AG04450 (cell line): ENCODE measurements at places on chromosomes 16 and 17. TPM values are rescaled to one million over a fixed set of nuclear protein-coding genes. Genes with fewer than 3 reads are reported as not detected.
A peak's percentile ranks its signal among the peaks of the same experiment; 100 is the strongest.

SNAI3 gene
- 0.04 and 0.06 TPM in 2 replicates for polyA plus RNA-seq

OR1F1 gene
- 0.20 and 0.29 TPM in 2 replicates for polyA plus RNA-seq

RAB34 gene
- polyA plus RNA-seq = 389 and 428 TPM in 2 replicates

PMP22 gene
- polyA plus RNA-seq = 204 and 225 TPM in 2 replicates

NFE2L1 gene
- 237 and 251 TPM in 2 replicates for polyA plus RNA-seq

GAST gene
- polyA plus RNA-seq = not detected in 2 replicates

GRCh38 chr16:8751481-8752311, 45.7 kb downstream of the TMEM186 start:
- DNase-seq = peak; percentile 51

DNA sequence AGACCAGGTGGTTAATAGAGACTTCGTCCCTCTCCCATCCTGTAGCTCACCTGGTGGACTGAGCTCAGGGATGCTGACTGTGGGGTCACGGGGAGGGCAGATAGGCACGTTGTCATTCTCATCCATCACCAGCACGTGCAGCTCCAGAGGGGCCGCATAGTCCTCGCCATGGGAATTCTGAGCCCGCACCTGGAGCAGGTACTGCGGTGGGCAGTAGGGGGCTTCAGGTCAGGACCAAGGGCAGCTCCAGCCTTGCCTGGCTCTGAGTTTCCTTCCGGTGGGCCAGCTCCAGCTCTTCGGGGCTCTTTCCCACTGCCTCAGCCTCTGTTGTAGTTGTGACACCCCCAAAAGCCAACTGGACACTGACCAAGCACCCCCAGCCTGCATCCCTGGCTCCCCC, 5.6 kb downstream of the CDH16 start:
- no peak for DNase-seq

DNA sequence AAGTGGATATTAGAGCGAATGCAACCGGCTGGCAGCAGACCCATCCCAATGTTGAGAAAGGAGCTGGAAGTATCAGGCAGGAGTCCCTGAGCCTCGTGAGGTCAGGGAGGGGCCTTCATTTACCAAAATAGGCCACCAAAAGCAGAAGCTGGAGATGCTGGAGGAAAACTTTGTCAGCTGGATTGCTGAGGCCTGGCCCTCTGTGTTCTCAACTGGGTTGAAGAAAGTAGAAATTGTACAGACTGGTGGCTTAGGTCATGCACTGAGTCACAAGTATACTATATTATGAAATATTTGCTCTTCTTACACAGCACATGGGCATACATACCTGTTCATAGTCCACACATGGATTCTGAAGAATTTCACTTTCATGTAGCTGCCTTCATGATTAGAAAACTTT, 23.2 kb upstream of the TEKT3 start:
- no peak for DNase-seq

GRCh38 chr17:71905376-71906031, 215.3 kb upstream of the SOX9 start:
- no peak for DNase-seq

DNA sequence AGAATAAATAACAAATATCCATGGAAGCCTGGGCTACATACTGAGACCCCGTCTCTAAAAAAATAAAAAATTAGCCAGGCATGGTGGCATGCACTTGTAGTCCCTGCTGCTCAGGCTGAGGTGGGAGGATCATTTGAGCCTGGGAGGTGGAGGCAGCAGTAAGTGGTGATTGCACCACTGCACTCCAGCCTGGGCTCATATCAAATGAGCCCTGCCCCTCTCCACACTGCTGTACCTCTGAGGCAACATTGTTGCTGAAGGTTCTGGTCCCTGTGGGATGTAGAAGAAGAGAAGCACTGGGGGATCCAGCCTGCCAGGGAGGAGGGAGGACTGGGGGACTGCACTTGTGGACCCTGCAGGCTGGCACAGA, 11.4 kb upstream of the ARHGAP23 start:
- no peak for DNase-seq

DNA sequence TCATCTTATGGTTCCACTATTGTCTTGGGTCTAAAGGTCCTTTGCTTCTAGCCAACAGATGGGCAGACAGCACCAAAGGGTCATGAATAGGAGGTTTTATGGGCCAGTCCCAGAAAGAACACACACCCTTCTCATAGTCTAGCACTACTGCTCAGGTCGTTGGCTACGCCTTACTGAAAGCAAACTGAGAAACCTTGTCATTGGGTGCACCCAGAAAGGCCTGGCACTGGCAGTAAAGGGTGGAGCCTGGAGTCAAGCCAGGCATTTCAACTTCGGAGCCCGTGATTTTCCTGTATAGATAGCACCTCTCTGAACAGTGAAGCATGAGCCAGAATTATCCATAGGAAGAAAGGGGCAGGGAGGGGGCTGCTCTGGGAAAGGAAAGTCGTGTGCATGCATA, 74.9 kb downstream of the VAT1L start:
- DNase-seq = no peak

GRCh38 chr17:74547264-74547663, 1.3 kb upstream of the CD300C start:
- no peak for DNase-seq

DNA sequence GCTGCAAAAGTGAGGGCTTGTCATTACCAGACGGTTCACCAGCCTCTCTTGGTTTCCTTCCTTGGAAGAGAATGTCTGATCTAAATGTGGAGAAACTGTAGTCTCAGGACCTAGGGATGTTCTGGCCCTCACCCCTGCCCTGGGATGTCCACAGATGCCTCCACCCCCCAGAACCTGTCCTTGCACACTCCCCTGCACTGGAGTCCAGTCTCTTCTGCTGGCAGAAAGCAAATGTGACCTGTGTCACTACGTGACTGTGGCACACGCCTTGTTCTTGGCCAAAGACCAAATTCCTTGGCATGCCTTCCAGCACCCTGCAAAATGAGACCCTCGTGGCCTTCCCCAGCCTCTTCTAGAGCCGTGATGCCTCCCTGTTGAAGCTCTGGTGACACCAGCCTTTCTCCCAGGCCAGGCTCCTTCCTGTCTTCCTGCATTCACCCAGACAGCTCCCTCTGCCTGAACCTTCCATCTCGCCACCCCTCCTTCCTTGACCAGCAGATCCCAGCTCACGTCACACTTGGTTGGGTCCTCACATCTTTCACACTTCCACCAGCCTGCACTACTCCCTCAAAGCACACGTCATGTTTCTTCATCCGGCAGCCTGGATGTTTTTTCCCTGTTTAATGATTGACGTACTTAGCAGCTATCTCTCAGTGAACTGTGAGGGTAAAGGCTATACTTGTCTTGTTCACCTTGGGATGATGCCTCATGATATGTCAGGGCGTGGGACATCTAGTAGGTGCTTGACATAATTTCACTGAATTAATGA, 4.3 kb downstream of the ZNF768 start:
- no peak for DNase-seq

DNA sequence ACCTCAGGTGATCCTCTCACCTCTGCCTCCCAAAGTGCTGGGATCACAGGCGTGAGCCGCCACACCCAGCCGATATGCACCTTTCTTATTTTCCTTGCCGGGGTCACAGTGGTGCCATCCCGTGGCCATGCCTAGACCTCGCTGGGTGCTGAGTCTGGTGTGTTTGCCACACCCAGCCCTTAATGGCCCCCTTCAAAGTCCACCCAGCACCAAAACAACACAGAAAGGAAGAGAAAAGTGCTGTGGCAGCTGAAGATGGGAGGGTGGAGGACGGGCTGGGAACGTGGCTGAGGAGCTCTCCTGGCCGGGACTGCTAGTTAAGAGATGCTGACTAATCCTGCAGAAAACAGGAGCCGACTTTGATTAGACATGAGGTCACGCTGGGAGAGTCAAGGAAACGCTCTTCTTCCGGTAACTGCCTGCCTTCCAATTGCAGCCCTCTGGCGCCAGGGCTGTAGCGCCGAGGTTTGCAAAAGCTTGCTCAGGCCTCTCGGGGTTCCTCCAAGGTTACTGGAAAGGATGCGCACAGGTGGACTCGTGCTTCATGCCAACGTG, 10.9 kb downstream of the SLC43A2 start:
- DNase-seq = no peak

GRCh38 chr17:36197387-36197703, 787 bp upstream of the CCL3L1 start:
- DNase-seq = no peak

DNA sequence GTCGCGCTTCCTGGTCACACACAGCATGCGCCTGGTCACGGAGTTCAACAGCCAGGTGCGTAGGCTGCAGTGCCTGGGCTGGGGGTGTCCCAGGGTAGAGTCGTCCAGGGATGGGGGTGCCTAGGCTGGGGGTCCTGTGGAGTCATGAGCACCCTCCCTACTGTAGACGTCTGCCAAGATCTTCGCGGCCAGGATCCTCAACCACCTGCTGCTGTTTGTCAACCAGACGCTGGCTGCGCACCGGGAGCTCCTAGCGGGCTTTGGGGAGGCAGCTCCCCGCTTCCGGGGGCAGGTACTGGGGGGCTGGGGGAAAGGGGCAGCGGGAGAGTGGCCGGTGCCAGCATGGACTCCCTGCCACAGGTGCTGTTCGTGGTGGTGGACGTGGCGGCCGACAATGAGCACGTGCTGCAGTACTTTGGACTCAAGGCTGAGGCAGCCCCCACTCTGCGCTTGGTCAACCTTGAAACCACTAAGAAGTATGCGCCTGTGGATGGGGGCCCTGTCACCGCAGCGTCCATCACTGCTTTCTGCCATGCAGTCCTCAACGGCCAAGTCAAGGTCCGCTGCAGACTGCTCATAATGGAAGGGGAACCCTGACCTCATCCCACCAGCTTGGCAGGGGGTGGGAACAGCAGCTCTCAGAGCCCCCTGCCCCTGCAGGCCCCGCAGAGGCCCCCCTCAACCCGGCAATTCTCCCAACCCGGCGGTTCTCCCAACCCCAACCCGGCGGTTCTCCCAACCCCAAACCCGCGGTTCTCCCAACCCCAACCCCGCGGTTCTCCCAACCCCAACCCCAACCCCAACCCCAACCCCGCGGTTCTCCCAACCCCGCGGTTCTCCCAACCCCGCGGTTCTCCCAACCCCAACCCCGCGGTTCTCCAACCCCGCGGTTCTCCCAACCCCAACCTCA, 2.4 kb downstream of the PDIA2 start:
- DNase-seq = no peak

GRCh38 chr17:75698659-75699058, 22.6 kb upstream of the ITGB4 start:
- DNase-seq = no peak

- no peak for DNase-seq
Measured at GRCh38 chr16:29124828-29125227, 140.0 kb downstream of the LAT start.

DNA sequence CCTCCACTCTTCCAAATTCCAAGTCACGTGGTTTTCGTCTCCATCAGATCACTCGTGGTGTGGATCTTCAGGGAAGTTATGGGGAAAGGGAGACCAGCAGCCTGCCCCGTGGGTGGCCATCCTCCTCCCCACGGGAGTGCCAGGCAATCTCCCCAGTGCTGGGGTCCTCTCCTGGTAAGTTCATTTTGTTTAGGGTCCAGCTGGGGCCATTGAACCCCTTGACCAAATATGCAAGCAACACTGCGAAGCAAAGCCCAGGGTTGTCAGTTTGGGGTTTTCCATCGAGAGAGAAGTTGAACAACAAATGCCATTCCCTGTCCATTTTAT, 4.1 kb upstream of the LCMT1 start:
- no peak for DNase-seq

- DNase-seq = no peak
Measured at GRCh38 chr16:12545297-12545610, 258.4 kb downstream of the CPPED1 start.

DNA sequence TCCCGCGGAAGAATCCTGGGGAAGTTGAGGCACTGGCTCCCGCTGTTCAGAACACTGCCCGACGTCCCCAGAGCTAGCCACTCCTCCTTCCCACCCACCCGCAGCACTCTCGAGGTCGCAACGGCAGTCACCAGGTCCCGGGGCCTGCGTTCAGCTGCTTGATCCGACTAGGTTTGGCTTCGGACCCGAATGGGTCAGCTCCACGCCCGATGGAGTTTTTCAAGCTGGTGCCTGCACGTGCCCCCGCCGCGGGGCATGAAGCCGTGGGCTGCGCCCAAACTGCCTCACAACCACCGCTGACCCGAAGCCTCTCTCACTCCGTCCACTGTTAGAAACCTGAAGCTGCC, 12.4 kb upstream of the ODF4 start:
- no peak for DNase-seq

- no peak for DNase-seq
Measured at GRCh38 chr17:27631411-27631760, 398 bp downstream of the LGALS9 start.

- no peak for DNase-seq
Measured at GRCh38 chr17:3532106-3532858, 25.3 kb downstream of the TRPV3 start.

GRCh38 chr17:67366193-67367157, at the start of gene PSMD12:
TSS of gene PSMD12 (minus strand) at chr17:67366577. CDS start at chr17:67366519, 58 bp downstream.
- peak; percentile 67 for DNase-seq

GRCh38 chr17:43641416-43641815, 20.3 kb downstream of the MEOX1 start:
- DNase-seq = no peak

GRCh38 chr16:11194913-11195312, 61.1 kb downstream of the SOCS1 start:
- no peak for DNase-seq

DNA sequence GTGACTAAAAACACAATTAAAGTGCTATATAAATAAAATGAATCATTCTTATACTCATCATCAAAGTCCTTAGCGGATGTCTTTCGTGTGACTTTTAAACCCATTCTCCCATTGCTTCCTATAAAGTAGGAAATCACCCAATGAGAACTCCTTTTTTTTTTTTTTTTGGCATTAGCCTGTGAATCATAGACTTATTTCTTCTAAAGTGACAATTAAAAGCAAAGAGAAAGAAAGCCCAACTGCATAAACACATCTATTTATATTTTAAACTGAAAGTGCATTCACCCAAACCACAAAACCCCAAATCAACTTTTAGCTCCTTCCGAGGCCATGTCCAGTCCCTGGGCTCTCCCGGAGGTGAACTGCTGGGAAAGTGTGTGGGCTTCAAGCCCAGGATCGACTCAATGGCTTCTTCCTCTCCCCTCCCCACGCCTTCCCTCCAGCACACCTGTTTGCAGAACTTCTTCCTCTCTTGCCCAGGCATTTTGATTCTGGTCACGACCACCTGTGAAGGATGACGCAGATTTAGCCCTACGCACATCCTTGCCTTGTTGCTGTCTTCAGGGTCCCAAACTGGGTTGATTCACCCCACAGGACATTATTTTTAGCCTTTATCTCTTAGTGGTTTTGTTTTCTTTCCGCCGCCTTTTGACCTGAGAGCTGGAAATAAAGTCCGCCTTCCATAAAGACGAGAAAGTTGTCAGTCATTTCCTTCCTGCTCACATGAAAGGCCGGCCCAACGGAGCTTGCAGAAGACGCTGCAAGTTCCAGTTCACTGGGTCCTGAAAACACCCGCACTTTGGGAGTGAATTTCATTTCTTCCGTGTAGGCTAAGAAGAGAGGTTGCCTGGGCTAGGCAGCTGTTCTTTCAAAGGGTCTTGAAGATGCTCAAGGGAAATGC, 166.8 kb downstream of the MAP2K6 start:
- DNase-seq = no peak

DNA sequence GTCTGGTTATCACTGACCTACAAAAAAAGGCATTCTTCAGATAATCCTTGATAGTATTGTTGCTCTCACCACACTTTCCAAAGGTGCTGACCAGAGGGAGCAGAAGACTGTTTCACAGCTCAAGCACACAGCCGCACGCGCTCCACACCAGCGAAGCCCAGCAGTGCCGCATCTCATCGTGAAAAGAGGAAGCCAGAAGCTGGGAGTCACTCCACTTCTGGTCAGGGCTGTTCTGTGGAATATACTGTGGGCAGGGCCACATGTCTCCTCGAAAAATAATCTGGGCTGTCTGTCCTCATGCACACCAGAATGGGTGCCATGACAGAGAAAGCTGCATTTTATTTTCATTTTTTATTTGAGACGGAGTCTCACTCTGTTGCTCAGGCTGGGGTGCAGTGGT, 7.3 kb upstream of the PRSS36 start:
- DNase-seq = no peak
